ENCODE measurements at places on chromosomes 16 and 17.
A peak's percentile ranks its signal among the peaks of the same experiment; 100 is the strongest.

DNA sequence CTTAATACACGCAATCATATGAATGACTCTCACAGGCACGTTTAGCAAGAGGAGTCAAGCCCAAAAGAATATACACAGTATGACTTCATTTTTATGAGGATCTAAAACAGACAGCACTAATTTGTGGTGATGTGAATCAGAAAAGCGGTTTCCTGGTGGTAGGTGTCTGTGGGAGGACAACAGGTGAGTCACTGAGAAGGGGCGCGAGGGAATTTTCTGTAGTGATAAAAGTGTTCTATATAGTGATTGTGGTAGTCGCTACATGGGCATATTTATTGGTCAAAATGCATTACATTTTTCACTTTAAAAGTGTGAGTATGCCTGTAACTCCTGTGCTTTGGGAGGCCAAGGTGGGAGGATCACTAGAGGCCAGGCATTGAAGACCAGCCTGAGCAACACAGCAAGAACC lies 7.6 kb upstream of the TNRC6A start:
- peak; percentile 41 for DNase-seq

DNA sequence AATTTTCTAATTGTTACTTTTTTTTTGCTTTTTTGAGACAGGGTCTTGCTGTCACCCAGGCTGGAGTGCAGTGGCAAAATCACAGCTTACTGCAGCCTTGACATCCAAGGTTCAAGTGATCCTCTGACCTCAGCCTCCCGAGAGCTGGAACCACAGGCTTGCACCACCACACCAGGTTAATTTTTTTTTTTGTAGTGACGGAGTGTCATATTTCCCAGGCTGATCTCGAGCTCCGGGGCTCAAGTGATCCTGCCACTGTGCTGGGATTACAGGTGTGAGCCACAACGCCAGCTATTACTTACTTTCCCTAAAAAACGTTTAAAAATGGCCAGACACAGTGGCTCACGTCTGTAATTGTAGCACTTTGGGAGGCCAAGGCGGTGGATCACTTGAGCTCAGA lies 6.6 kb downstream of the NPLOC4 start:
- DNase-seq, result no peak

- no peak for DNase-seq
Observed at GRCh38 chr16:2482249-2482648, 7.3 kb downstream of the TBC1D24 start.

DNA sequence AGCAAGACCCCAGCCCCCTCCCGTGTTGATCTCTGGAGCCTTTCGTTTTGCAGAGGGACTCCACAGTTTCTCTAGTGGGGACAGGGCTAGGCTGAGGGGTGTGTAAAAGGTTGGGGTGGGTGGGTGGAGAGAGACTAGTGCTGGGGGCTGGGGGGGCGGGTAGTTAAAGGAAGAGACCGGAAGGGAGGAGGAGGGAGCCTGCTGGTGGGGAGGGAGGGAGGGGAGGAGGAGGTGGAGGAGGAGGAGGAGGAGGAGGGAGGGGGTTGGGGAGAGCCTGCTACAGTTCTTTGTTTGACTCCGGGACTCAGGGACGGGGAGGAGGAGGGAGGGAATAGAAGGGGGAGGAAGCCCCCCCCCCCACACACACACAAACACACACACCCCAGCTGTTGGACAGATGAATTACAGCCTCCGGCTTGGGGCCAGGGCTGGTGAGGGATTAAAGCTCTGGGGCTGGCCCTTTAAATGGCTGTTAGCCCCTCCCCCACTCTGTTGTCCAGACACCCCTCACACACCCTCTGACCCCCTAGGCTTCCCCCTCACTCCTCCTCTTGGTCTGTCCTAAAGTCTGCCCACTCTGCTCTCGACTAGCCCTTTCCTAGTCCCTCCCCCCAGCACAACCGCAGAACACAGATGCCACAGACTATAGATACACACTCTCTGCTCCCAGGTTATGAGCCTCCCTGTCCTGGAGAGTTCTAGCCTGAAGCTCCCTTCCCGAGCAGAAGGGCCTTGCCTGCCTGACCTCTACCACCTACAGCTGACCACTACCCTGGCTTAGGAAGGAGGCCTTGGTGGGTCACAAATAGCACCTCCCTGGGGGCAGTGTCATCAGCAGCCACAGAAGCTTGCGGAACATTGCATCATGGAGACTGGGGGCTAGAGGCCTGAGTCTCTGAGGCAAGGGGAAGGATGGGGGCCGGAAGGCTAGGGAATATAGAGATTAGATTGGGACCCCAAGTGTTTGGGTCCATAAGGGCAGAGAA lies 4.4 kb downstream of the KDM6B start:
- DNase-seq, result no peak

GRCh38 chr17:81097943-81098308 lies 63.0 kb downstream of the BAIAP2 start:
- peak; percentile 15 for DNase-seq

DNA sequence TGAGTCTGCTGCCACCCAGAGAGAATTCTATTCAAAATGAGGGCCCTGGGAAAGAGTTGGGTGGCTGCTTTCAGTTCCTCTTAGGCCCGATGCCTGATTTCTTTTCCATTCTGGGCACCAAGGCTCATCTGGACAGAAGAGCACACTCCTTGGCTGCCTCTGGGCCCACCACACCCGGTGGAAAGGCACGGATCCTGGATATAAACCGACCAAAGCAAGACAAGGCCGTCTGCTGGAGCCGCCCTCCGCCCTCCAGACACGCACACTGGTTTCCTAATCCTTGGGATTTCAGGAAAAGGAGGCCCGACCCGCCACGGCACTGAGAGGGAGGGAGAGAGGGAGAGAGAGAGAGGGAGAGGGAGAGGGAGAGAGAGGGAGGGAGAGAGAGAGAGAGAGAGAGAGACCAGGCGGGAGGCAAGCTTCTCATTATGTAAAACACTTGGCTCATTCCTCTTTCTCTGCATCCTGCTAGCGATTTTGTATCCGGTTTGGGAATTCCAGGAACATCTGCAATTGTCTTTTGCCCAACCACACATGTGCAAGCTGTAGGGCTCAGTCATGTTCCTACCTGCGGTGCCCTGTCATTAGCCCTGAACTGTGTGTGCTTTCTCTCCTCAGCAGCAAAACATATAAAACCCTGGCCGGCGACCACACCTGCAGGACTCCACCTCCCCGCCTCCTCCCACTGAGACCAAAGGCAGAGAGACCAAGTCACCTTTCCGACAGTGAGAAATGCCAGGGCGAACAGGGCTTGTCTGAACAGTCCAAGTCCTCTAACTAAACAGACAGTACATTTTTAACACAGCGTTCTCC lies 347.2 kb downstream of the SOX9 start:
- no peak for DNase-seq

DNA sequence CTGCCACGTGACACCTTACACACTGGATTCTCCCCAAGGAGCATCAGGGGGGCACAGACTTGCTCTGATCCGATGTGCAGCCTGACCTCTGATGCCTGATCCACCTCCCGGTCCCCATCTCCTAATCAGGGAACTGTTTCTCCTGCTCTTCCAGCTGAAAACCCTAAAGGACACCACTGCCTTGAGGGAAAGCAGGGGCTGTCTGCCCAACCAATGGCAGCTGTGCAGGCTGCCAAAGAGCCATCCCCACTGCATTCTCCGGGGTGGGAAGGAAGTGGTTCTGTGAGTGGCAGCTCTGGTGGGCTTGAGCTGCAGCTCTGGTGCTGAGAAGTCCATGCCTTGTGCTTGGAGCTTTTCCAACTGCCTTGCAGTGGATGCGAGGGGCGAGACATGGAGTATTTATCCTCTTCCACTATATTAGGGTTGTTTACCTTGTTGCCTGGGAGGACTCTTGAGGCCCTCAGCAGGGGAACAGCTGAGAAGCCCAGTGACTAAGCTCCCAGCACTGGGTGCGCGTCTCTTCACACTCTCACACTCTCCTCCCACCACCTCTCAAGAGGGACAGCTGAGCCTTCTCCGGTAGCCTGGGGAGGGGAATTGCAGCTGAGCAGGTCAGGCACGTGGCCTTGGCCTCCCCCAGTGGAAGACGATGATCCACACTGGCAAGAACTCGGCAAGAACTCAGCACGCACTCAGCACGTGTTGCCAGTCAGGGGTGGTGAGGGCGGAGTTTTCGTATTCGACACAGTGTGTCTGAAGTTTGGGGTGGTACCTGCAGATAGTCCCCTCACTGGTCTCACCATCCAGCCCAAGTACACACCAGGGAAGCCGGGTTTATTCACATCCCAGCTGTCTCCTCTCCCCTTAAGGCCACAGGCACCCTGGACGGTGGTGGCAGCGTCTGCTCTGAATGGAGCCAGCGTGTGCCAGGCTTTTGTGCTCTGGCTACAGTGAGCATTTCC lies 21.1 kb upstream of the SPATA32 start:
- no peak for DNase-seq

GRCh38 chr17:32341141-32341856 lies 674 bp downstream of the C17orf75 start:
- no peak for DNase-seq

DNA sequence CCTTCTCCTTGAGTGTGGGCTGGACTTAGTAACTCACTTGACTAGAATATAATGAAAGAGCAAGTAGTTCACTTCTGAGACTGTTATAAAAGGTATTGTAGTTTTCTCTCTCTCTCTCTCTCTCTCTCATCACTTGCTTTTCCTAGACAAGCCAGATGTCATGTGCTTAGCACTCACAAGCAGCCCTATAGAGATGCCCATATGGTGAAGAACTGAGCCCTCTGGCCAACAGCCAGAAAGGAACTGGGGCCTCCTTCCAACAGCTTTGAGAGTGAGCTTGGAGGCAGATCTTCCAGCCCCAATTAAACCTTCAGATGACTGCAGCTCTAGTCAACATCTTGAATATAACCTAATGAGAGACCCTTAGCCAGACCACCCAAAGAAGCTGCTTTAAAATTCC lies 440.5 kb downstream of the GRIN2A start:
- no peak for DNase-seq

Measured in activated T-helper 9 cell treated with anti-CD3 and anti-CD28 coated beads, Interleukin-2, amount 50 U/mL, for 16 hours (primary cell).